ENCODE measurements at places on chromosomes 4 and X.

DNA sequence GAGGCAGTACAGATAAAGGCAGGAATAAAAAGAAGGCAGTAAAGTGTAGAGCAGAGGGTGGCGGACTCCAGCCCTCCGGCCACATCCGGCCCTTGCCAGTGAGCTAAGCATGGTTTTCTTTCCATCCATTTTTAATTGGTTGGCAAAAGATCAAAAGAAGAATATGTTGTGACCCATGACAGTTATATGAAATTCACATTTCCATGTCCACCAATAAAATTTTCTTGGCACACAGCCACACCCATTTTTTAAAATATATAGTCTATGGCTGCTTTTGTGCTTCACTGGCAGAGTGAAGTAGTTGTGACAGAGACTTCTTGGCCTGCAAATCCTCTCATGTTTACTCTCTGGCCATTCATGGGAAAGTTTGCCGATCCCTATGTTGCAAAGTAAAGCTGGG is 29.8 kb downstream of the SLC9A6 start:
- DNase-seq = no peak

DNA sequence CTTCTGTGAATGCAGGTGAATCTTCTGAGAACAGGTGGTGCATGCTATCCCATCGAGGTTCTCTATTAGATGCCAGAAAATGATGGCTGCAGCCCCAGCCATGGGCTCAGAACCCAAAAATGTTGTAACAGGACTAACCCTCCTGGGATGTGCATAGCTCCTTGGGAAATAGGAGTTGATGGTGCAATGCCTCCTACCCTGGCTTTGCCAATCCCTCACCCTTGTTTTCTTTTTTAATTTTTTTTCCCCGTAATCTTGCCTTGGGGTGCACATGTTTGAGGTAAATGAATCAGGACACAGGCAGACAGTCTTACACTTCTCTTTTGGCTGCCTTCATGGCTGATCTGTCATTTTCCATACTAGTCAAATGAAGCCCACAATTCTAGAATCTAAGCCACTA is 96.6 kb downstream of the KIT start:
- DNase-seq = no peak

- no peak for DNase-seq
Observed at GRCh38 chrX:85140964-85141363, 102.6 kb downstream of the SATL1 start.

DNA sequence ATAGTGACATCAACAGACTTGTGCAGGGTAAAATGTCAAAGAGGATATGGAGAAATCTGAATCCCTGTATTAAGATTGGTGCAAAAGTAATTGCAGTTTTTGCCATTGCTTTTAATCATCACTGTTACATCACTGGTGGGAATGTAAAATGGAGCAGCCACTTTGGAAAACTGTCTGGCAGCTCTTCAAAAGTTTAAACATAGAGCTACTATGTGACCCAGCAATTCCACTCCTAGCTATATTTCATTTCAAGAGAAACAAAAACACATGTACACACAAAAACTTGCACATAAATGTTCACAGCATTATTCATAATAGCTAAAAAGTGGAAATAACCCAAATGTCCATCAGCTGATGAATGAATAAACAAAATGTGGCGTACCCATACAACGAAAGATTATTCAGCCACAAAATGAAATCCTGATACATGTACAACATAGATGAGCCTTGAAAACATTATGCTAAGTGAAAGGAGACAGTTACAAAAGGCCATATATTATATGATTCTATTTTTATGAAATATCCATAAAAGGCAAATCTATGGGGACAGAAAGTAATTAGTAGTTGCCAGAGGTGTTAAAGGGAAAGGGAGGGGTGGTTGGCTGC is 106.4 kb downstream of the AMELX start:
- no peak for DNase-seq

- no peak for DNase-seq
Observed at GRCh38 chr4:24241511-24241910, 342.8 kb downstream of the DHX15 start.

- no peak for DNase-seq
Observed at GRCh38 chr4:124964251-124964650, 251.7 kb upstream of the ANKRD50 start.

DNA sequence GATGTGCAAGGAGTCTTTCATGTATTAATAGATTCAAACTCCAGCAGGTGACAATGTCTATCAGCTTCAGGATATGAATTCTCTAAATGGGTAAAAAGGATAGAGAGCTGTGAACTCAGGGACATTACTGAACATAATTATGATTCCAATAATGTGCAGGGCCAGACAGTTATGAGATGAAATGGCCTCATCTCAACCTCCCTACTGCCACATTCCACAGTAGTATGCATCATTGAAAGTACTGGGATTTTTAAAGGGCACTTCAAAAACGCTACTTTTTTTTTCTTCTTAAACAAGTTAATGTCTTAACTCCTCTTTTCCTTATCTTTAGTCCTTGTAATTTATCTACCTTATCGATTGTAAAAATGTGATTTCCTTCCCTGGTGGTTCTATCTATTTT is 202.0 kb downstream of the APBB2 start:
- DNase-seq = no peak

GRCh38 chrX:95367286-95367685 is 1317.4 kb upstream of the DIAPH2 start:
- no peak for DNase-seq

GRCh38 chrX:39953879-39954278 is 143.9 kb downstream of the BCOR start:
- DNase-seq = peak; percentile 62

DNA sequence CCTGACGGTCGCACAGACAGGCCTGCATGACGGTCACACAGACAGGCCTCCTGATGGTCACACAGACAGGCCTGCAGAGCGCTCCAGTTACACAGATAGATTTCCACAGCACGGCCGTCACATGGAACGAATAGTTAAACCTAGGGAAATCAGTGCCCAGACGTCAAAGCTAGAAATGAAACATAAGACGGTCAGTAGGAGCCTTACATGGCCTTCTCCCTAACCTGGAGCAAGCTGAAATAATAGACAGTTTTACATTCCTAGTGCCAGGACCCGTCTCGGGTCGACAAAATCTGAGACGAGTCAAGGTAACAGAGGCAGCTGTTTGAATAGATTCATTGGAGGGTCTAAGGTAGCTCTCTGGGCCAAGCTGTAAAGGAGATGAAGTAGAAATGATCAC is 126.9 kb downstream of the MTNR1A start:
- DNase-seq = no peak

GRCh38 chrX:97021680-97022079 is 138.0 kb downstream of the RPA4 start:
- no peak for DNase-seq

GRCh38 chr4:155762334-155762733 is 3.5 kb downstream of the GUCY1B1 start:
- DNase-seq = no peak

GRCh38 chr4:80613470-80613869 is 277.9 kb downstream of the CFAP299 start:
- DNase-seq = no peak

DNA sequence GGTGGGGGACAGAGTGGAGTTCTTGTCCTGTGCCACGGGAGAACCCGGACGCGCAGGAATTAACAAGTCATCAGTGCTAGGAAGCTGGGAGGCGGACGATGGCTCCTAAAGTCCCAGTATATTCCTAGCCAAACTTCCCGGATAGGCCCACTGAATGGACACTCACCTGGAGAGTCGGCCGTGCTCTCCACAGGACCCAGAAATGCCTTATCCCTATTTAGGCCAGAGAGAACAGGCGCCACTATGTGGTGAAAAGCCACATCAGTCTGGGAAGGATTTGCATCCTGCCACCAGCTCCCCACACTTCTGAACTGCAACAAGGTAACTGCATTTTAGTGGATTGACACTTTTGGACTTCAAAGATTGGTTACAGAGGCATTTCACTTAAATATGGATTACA is 1.1 kb downstream of the CFAP299 start:
- DNase-seq = peak; percentile 65

- DNase-seq = no peak
Observed at GRCh38 chr4:89221167-89221867, 86.3 kb downstream of the GPRIN3 start.

GRCh38 chr4:122903766-122904288 is 18.6 kb downstream of the NUDT6 start:
- no peak for DNase-seq

GRCh38 chr4:169010125-169011023 is at the start of gene CBR4:
Gene CBR4 (minus strand): TSS chr4:169010255. CDS start chr4:169010089, 166 bp downstream.
- peak; percentile 98 for DNase-seq

- no peak for DNase-seq
Observed at GRCh38 chr4:169660929-169661328, 40.6 kb downstream of the CLCN3 start.

GRCh38 chrX:123731987-123732669 is 724 bp downstream of the THOC2 start:
- peak; percentile 1 for DNase-seq

GRCh38 chr4:42360256-42360669 is 37.0 kb upstream of the SHISA3 start:
- DNase-seq = no peak

- no peak for DNase-seq
Observed at GRCh38 chr4:34108391-34108790, 2135.9 kb downstream of the ARAP2 start.

GRCh38 chr4:56976837-56977320 is 527 bp downstream of the NOA1 start:
- DNase-seq = peak; percentile 47

- no peak for DNase-seq
Observed at GRCh38 chrX:40542208-40542607, 38.6 kb upstream of the ATP6AP2 start.

DNA sequence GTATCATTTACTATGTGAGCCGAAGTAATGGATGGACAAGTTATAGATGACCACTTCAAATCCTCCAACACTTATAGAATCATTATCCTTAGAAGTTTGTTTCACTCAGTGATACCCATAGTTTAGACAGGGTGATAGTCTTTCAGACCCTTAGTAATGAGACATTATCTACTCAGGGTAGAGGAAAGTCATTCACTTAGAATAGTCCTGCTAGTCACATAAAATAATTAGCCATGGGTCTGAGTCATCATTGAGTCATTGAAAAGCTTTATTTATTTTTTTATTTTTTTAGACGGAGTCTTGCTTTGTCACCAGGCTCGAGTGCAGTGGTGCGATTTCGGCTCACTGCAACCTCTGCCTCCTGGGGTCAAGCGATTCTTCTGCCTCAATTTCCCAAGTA is 321.7 kb upstream of the FSTL5 start:
- no peak for DNase-seq

DNA sequence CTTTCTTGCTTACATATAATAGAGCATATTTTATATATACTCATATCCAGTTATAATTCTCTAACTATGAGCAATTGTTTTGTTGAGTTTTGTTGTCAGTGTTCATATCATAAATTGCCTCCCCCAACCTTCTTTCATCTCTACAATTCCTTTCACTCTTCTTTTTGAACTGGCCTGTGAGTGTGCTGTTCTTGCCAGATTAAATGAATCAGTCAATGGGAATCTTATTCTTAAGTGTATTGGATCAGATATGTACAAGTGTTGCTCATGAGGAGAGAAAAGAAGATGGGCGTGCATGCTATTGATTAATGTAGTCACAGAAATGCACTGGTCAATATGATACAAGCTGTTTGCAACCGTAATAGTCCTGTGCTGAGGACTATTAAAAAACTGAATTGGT is 728.1 kb upstream of the MAGEB2 start:
- DNase-seq = no peak

- no peak for DNase-seq
Observed at GRCh38 chr4:78079726-78080430, 22.8 kb downstream of the FRAS1 start.

- DNase-seq = no peak
Observed at GRCh38 chrX:136214551-136214950, 36.6 kb downstream of the MAP7D3 start.

DNA sequence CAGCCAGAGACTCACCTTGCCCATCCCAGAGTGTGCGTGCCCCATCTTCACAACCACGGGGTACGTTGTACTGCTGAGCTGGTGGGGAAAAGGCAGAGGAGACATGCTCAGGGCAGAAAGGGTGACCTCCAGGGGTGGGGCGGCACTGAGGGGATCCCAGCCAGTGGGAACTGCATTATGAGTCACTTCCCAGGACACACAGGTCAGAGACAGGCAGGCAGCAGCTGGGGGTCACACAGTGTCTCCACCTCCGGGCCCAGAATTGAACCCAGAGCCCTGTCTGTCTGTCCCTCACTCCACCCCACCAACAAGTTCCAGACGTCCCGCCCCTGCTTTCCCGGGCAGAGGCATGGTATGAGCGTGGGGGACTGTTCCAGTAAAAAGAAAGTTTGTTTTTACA is 4.8 kb upstream of the TIMP1 start:
- no peak for DNase-seq

- DNase-seq = no peak
Observed at GRCh38 chrX:129755779-129756650, 17.2 kb downstream of the XPNPEP2 start.

DNA sequence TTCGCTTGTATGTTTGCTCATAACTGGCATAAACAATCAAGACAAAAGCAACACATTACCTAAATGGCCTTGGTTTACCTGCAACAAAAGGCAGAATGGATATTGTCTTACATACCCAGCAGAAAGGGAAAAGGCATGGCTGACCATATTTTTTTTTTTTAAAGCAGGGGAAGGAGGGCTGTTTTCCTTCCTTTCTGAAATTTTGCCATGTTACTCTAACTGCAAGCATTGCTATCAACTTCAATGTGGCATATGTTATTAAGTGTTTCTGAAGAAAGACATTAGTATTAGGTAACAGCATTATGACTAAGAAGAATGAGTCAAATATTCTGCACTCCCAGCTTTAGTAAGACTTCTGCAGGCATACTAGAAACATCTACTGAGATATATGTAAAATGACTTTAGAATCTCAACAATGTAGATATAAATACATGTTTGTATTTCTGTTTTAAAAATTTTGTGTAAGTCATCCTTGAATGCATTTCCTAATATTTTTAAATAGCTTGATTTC is 512.6 kb upstream of the FAM241A start:
- DNase-seq = peak; percentile 61

DNA sequence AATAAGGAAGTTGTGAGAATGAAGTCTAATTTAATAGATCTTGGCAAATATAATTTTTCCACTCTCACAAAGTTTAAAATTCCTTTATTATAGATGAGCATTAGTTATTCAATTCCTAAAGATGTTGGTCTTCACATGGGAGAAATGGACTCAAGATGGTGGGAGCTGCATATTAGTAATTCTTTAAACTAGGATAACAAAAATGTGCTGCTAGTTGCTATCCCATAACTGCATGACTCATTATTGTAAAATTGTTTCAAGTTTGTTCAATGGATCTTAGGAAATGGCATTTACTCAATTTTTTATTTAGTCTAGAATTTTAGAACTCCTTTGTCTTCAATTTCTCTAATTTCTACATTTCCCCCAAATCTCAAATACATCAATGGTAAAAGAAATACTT is 155.8 kb downstream of the ATP10D start:
- no peak for DNase-seq

DNA sequence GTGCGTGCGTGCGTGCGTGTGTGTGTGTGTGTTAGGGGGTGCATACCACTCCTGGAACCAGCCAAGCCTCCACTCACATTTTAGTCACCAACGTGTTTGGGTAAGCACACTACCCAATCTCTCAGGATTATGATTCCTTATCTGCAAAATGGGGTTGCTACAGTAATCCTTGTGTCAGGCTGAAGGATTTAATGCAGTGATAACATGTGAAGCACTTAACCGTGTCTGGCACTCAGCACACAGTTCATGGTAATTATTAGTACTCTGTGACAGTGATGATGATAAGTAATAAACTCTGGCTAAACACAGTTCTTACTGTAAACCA is 57.3 kb downstream of the CLDN22 start:
- DNase-seq = no peak

GRCh38 chrX:111470681-111471403 is 40.6 kb upstream of the SERTM2 start:
- no peak for DNase-seq

GRCh38 chr4:16760617-16761363 is 137.7 kb downstream of the LDB2 start:
- DNase-seq = no peak
